ENCODE measurements at places on chromosomes 2 and 18.

DNA sequence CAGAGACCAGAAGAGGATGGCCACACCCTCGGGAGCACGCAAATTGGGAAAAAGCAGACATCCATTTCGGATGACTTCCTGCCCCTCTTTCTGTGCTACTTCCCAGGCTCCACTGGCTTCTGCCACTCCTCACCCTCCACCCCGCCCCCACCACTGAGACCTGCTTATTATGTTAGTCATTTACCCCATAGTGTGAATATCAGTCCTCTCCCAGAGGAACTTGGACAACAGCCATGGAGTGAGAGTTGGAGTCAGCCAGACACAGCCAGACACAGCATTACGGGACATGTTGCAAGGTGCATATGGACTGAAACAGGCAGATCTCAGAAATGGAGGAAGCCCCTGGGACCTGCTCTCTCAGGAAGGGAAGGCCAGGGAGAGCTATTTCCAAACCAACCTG, 51.8 kb downstream of the CTIF start:
- peak; percentile 91 for DNase-seq

- peak; percentile 31 for DNase-seq
These were observed 285.9 kb downstream of the RNF144A start for GRCh38 chr2:7203056-7203467.

- no peak for DNase-seq
These were observed 403.7 kb upstream of the SPRED2 start for GRCh38 chr2:65835975-65836549.

GRCh38 chr2:15543541-15543940, 17.6 kb downstream of the NBAS start:
- DNase-seq = no peak

Data from M059J (cell line).